Choroid plexus epithelial cell (primary cell): ENCODE measurements at places on chromosomes 12 and 14.

DNA sequence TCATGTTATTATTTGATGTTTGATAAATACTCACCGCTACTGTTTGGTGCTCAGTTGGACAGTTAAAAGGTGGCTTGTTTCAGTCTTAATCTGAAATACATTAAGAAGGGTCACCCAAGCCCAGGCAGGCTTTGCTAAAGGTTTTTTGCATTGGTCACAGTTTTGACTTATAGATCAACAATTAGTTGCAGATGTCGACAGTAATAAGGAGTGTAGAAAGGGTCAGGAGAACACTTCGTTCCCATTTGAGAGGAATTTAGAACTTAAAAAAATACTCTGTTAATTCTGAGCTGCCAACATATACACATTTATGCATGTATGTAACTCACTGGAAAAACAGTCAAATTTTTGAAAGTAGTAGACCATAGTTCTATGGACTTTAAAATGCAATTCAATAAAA, 130.3 kb downstream of the TMEM30B start:
- peak; percentile 45 for DNase-seq

- DNase-seq, result no peak
Measured at GRCh38 chr12:43852744-43853143, 16.9 kb downstream of the TMEM117 start.

DNA sequence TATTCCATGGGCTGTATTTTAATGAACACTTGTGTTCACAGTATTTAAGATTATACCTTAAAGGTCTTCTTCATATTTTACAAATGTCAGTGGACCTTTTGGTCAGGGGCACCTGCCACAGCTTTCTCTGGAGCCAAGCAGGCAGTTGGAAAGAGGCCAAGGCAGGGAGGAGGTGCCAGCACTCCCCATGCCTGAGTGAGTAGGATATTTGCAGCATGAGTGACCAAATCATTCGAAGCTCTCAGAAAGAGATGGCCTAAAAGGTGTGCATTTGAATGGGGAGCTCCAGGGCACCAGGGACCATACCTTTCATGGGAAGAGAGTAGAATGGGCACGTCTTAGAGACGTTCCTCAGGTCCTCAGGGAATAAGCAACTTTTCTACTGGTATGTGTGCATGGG, 121.6 kb downstream of the GPR135 start:
- DNase-seq, result no peak

DNA sequence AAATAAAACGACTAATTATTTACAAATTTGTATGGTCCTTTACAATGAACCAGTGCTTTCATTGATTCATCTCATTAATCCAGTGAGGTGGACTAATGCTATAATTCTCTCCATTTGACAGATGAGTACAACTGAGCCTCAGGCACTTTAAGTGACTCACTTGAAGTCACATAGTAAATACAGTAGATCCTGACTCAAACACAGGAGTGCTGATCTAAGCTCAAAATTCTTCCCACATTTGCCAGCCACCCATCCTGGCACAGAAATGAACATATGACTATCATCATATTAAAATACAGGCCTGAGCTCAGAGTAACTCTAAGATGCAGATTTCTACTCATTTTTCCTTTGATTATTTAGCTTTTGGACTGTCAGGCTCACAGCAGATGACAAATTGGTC, 30.6 kb downstream of the SLC16A7 start:
- DNase-seq, result no peak

DNA sequence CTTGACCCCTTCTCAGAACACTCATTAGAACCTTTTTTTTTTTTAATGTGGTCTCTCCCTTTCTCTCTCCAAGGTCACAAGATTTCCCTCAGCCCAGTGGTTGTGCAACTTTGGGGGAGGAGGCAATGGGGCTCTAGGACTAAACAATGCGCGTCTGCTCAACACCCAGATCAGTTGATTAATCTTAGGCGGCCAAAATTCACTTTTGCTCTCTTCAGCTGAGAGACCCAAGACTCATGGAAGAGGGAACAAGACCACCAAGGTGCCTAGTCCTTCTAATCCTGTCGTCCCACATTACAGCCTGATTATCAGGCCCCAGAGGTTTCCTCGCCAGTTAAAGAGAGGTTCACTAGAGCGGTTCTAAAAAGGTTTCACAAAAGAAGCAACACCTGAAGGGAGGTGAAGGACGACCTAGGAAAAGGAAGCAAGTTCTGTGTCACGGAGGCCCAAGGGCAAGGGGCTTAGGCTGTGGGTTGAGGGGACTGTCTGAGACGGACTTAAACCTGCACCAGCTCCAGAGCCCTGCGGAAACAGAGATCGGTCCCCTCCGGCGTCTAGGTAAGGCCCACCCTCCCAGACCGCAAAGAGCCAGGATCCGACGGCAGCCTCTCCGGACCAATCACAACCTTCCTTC, 824 bp upstream of the TARBP2 start:
- peak; percentile 93 for DNase-seq

DNA sequence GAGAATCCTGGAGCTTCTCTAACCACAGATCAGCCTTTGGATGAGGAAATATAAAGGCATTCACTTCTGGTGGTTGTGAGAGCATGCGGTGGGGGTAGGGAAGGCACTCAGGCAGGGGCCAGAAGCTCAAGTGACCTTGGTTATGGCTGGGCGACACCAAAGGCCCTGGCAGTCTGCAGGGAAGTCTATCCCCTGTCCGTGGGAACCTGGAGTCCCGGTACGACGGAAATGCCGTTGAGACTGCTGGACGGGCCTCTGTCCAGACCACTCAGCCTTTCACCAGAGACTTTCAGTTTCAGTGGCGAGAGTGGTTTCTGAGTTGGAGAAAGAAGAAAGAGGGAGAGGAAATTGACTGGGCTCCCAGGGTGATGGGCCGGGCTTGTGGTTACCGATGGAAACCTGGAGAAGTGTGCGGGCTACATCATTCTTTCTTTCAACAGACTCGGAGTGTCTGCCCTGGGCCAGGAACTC, 20.9 kb downstream of the ISCA2 start:
- DNase-seq, result peak; percentile 89

DNA sequence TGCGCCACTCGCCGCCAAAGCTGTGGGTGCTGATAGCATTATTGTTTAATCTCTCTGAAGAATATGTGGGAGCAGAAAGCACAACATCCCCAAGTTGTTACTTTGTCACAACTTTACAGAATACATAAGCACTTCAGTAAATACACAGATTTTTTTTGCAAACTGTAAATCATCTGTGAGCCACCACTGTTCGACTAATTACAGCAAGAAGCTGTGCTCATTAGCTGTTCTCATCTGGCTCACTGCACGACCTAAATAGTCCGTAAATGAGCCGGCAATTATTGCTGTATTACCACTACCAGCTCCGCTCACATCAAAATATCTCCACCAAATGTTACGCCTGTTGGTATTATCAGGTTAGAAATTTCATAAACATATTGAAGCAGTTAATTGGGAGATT, 228.9 kb upstream of the PRKD1 start:
- DNase-seq, result no peak

GRCh38 chr14:105378199-105378598, 20.1 kb upstream of the TEX22 start:
- DNase-seq, result no peak

DNA sequence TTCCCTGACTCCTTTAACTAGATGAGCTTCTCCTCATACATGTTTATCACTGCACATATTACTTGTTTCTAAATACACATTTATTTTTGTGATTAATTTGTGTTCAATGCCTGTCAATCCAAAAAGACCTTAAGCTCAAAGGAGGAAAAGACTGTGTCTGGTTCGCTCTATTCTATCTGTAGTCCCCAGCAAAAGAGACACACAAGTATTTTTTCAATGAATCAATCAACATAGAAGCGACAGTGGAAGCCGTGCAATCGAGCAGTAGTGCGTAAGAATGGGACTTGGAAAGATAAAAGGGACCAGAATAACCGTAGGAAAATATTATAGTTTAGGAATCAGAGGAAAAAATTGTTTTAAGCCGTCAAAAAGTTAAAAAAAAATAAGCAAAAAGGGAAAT, 951 bp downstream of the WDHD1 start:
- DNase-seq, result no peak

DNA sequence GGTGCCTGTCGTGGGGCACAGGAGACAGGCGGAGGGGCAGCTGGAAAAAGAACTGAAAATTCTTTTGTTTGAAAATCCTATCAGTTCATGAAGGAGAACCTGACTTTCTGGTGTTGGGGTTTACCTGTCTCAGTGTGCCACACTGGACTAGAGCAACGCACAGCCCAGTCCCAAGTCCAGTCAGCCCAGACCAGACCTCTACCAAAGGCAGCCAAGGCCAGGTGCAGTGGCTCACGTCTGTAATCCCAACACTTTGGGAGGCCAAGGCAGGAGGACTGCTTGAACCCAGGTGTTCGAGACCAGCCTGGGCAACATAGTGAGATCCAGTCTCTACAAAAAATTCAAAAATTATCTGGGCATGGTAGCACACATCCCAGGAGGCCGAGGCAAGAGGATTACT, 4.6 kb downstream of the CCDC85C start:
- DNase-seq, result no peak

DNA sequence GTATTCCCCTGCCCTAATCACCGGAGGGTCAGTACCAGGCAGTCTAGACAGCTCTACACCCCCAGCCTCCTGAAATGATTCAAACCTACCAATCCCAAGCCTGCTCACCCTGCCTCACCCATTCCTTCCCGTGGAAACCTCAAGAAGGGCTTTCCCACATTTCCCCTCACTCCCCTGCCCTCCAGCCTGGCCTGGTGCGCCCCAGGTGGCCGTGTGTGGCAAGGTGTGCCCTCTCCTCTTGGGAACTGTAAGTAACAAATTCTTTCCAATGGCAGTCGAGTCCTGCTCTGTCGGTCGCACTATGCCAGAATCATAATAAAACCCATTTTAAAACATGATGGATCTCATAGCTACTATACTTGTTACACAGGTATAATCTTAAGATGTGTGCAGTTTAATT, 13.9 kb upstream of the DEGS2 start:
- no peak for DNase-seq
